Suppressor macrophage treated with lipopolysaccharide for 1 hour (primary cell): ENCODE measurements at places on chromosomes 16 and 17.

GRCh38 chr17:59165933-59166342 lies 10.4 kb downstream of the PRR11 start:
- DNase-seq, result peak; percentile 42

- DNase-seq, result no peak
Observed at GRCh38 chr16:53984936-53985335, 281.0 kb downstream of the FTO start.

DNA sequence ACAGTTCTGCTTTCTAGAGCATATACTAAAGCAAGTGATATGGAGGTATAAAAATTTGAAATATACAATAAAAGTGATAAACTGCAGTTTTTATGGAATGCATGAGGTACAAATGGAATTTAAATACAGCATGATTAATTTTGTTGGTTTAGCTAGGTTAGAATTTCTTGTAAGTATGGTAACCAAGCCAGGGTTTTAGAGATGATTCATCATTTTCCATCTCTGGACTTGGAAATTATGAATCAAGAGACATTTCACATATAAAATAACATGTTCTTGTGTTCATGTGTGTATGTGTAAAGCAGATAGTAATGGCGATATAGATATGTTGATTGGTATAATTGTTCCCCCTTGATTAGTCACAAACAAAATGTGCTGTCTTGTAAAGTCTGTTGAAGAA lies 1219.8 kb downstream of the CDH8 start:
- no peak for DNase-seq

GRCh38 chr16:57875347-57875746 lies 73.1 kb upstream of the KIFC3 start:
- DNase-seq, result no peak

DNA sequence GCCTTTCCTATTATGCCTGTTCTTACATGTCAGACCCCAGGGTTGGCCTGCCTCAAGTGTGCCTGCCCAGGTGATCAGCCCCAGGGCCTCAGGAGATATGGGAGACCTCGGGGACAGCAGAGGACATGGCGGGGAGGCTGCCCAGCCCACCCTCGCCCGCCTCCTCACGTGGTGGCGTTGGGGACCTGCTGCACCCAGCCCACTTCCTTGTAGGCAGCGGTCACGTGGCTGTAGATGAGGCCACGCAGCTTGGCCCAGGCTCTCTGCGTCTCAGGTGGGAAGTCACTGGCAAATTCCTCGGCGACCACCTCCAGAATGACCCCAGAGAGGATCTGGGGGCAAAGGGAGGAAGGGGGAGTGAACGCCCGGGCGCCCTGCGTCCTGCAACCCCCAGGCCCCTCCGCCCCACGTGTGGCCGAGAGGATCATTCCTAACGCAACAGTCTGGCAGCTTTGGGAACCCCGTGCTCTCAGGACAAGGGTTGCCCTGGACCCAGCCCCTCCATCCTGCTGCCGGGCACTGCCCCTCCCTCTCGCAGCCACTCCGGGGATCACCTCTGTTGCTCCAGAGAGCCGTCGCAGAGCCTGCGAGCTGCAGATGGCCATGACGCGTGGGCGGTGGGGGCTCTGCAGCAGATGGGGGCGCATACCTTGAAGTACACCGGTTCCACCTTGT lies 6.6 kb downstream of the CYGB start:
- DNase-seq, result no peak

GRCh38 chr17:41678907-41679739 lies 9.6 kb upstream of the EIF1 start:
- peak; percentile 80 for DNase-seq

- DNase-seq, result no peak
Observed at GRCh38 chr17:81954131-81955057, 6.6 kb downstream of the NOTUM start.

DNA sequence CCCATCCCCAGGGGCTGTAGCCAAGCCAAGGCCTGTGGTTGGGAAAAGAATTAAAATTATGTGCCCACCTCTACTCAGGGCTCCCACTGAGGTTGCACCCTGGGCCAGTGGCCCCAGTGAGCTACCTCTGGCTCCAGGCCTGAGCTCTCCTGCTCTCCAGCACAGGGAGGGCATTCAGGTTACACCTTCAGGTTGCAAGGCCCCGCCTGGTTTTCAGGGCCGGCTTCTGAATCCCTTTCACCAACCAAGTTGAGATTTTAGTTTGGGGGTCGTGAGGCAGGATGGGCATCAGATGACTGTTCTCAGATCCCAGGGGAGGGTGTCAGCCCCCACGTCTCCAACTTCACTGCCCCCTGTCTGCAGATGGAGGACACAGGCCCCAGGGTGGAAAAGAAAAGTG lies 8.0 kb upstream of the KATNB1 start:
- no peak for DNase-seq

DNA sequence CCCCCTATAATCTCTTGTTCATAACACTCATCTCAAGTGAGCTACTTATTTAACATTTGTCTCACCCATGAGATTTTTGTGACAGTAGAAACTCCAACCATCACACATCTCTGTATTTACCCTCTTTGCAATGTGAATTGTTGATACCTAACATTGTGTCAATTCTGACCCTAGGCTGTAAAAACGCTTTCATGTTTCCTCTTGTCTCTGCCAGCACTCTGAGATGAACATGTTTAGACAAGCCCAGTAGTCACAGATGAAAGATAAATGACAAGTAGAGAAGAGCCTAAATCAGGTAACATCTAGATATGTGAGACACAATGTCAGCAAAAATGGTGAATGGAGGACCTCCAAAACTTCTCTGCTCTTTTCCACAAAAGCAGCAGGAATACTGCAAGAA lies 1254.5 kb upstream of the GOT2 start:
- DNase-seq, result no peak

DNA sequence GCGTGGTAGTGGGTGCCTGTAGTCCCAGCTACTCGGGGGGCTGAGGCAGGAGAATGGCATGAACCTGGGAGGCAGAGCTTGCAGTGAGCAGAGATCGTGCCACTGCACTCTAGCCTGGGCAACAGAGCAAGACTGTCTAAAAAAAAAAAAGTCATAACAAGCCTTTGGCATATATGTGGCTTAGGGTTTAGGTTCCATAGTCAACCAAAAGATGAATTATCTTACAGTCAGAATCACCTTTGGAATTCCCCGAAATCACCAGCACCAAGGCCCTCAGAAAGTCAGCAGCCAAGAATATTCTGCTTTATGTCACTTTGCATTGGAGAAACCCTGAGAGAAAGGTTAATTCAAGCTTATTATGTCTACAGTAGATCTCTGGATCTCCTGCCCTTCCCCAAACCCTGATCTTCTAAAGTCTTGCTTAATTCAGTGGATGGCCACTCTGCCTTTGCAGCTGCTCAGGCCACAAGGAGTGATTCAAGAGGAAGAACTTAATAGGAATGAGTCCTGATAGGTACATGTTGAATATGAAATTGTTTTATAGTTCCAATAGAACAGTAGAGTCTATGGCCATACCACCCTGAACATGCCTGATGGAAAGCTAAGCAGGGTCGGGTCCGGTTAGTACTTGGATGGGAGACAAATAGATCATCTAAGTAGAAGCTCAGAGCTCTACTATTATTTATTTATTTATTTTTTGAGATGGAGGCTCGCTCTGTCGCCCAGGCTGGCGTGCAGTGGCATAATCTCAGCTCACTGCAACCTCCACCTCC lies 196.0 kb upstream of the CACNG5 start:
- DNase-seq, result no peak

- no peak for DNase-seq
Observed at GRCh38 chr17:34386343-34386696, 23.3 kb upstream of the CCL1 start.

GRCh38 chr17:32118835-32119234 lies 23.5 kb upstream of the RHOT1 start:
- DNase-seq, result no peak

DNA sequence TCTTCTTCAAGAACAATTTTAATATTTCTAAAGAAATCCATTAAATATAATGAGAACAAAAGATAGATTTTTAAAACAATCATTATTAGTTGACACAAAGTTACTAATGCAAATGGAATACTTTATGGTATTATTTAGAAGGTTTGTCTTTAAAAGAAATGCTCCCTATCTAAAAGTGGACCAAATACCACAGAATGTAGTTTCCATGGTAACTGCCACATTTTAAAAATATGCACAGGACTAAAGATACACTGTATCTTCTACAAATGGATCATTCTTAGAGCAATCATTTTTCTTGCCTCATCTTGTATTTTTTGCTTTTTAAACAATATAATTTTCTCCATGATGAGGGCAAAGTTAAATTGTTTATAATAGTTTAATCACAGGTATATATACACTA lies 296.0 kb downstream of the CEP112 start:
- DNase-seq, result no peak

GRCh38 chr17:50947782-50948543 lies 81.8 kb upstream of the TOB1 start:
- DNase-seq, result peak; percentile 66

- DNase-seq, result peak; percentile 24
Observed at GRCh38 chr16:19809121-19809635, 75.5 kb downstream of the GPRC5B start.

DNA sequence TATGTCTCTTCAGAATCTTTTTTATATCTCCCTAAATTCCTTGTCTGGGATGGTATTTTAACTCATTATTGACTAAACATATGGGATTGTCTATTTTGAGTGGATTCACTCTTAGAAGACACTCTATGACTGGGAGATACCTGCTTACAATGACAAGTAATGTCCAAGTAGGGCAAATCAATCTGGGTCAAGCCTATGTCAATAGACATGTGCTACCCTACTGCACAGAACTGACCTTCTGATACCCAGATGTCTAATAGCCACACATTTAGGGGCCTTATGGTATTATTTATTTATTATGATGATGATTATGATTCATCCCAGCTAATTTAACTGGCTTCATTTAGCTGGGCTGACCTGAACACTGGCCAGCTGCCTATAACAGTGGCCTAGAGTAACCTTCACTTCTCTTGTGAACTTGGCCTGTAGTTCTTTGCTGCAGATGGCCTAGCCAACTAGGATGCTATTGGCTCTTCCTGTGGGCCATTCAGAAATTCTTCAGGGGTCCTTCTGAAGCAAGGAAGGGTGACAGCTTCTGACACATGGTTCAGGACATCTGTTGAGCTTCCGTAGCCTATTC lies 138.0 kb downstream of the ANKFN1 start:
- DNase-seq, result no peak

GRCh38 chr17:75622076-75622475 lies 11.2 kb upstream of the SMIM5 start:
- no peak for DNase-seq

DNA sequence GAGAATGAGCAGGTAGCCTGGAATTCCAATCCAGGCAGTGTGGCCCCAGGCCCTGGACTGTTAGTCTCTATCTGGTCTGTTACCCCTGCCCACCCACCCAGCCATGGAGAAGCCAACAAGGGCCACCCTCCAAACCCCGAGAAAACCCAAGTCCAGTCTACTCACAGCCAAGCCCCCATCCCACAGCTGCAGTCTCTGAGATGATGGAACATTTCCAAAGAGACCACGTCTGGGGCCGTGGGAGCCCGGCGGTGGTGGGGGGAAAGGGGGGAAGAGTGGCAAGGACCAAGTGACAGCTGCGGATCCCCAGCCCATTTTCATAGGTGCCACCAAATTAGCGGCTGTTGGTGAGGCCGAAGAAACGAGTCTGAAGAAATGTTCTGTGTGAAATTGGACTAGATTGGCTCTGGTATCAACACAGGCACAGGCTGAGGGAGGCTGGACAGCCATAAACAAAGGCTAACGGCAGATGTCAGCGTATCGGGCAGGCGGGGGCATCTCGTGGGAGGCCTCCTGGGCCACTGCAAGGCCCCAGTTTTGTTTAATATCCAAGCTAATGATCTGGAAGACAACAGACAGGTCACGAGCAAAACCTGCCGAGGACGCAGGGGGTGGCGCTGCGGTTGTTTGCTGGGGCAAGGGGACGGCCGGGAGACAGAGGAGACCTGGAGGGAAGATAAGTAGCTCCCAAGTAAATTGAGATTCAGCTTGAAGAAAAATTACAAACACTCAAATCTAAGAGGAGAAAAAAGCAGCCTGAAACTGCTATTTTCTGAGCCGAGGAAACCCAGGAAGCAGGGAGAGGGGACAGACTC lies 53.4 kb downstream of the RBFOX3 start:
- no peak for DNase-seq

DNA sequence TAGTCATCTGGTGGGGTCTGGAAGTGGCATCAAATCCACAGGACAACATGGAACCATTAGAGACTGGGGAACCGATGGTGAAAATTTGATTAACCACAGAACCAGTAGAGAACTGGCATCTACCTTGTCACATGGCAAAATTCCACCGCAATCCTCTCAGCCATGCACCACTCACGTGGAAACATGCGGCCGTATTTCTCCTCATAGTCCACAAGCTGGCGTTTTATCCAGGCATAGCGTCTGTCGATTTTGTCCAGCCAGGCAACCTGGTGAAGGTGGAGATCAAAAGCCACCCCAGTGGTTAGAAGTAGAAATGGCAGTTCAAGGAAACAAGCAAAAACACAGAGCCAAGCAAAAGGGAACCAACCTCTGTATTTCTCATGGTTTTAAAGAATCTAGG lies 87.6 kb downstream of the VPS53 start:
- no peak for DNase-seq

DNA sequence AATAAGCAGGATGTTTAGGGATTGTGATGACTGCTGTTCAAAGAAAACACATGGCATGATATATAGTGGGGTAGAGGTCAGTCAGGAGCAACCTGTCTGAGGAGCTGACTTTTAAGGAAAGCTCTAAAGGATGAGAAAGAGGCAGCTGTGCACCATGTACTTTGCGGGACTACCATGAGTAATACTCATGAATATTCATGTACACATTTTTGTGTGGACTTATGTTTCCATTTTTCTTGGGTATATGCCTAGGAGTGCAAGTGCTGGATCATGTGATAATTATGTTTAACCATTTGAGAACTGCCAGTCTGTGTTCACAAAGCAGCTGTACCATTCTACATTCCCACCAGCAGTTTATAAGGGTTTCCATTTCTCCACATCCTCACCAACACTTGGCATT lies 35.8 kb downstream of the BEAN1 start:
- no peak for DNase-seq

GRCh38 chr16:23434380-23434779 lies 18.6 kb downstream of the COG7 start:
- peak; percentile 72 for DNase-seq

DNA sequence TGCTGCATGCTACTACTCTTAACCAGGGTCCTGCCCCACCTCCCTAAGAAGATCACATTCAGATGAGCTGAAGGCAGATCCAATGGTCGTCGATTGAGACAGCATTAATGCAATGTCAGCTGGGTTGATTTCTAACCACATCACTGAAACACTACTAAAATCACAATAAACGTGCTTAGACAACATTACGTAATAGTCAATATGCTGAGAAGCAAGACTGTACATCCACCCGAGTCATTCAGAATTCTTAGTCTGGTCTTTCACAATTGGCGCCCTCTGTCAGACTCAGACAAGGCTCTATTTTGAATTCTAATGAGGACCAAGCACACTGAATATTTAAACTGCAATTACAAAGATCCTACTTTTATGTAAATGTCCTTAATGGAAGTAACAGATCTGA lies 205.2 kb downstream of the STX8 start:
- DNase-seq, result no peak

GRCh38 chr17:76888661-76889060 lies 20.5 kb downstream of the MGAT5B start:
- no peak for DNase-seq

- DNase-seq, result peak; percentile 19
Observed at GRCh38 chr17:29243792-29244191, 2.9 kb upstream of the CRYBA1 start.

- no peak for DNase-seq
Observed at GRCh38 chr16:13885700-13886099, 34.3 kb upstream of the ERCC4 start.
